ENCODE measurements at places on chromosomes 2 and 18.

DNA sequence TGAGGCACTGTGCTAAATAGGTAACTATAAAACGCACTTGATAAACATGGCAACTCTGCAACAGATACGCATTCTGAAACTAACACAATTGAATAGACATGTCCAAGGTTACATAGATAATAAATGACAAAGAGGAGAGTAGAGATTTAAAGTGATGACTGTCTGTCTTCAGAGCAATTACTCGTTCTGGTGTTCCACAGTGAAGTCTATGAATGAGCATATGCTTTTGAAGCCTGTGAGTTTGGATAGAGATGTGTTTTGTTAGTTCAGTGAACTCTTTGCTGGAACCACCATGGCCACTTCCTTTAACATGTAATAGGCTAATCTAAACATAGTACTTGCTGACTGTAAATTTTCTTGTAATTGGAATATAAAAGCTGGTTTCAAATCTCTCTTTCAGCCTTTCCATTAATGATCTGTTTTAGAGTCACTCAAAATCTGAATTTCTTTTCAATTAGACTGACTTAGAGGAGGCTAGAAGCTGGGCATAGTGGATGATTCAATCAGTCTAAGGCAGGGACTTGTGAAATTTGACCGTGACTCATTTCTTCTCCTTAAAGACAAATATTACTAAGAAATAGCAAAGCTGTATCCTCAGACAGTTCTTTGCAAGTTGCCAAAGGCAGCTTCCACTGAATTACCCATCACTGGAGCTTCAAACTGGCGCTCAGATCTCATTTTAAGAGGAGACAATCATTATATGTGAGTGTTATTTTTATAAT lies 1130.1 kb upstream of the CELF4 start:
- DNase-seq, result no peak

DNA sequence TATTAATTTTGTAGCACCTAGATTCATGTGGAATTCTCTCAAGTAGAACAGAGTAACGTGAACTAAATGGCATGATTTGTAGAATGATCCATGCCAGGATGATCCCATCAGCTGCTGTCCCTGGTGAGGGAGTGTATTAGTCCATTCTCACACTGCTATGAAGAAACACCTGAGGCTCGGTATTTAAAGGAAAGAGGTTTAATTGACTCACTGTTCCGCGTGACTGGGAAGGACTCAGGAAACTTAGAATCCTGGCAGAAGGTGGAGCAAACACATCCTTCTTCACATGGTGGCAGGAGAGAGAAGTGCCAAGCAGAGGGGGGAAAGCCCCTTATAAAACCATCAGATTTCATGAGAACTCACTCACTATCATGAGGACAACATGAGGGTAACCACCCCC lies 312.6 kb downstream of the PTPRM start:
- no peak for DNase-seq

GRCh38 chr2:205766779-205767359 lies 84.6 kb downstream of the NRP2 start:
- DNase-seq, result no peak

DNA sequence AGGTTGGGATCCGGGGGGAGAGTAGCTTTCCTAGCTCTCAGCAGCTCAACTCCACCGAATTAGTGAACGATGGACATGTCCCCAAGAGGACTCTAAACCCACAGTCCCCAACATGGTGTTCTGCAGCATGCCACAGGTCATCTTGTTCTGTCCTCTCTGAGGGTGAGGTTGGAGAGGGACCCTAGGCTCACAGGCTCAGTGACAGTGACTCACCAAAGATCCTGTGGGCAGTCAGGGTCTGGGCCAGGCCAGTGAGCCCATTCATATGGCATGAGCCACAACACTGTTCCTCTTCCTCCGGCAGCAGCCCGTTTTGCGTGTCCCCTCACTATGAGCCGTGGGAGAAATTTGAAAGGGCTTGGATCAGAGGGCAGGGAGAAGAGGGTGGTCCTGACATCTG lies 2.8 kb upstream of the SLC20A1 start:
- DNase-seq, result no peak

DNA sequence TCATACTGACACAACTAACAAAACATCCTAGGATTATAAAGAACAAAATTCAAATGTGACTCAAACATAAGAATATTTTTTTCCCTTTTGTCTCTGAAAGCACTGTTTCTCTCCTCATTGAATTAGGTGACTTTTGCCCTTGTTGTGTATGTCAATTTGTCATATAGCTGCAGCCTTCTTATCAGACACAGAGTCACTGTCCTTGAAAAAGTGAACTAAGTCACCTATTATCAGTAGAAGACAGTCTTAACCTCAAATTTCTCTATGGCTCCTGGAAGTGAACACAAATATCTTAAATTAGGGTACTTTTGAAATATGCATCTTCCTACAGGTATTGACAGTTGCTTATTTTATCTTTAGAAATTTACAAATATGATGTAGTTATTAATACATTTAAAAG lies 360.6 kb downstream of the NBAS start:
- DNase-seq, result no peak

GRCh38 chr2:234189230-234189629 lies 138.7 kb downstream of the SPP2 start:
- no peak for DNase-seq

- DNase-seq, result no peak
These were observed 5.0 kb upstream of the SCLY start for GRCh38 chr2:238055841-238056240.
